ENCODE measurements at places on chromosomes 13 and 19.

DNA sequence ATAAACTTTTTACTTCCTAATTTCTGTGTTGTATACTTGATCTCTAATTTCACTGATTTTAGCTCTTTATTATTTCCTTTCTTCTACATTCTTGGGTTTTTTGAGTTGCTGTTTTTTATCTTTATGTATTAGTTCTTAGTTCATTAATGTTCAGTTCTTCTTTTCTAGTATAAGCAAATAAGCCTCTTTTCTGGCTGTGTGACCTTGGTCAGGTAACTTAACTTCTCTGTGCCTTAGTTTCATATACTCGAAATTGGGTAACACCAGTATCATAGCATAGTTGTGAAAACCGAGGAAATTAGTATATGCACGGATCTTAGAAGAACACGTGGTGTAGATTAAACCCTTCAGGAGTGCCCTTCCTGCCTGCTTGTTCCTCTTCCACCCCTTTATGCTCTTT is 130.2 kb upstream of the C1QTNF9B start:
- no peak for DNase-seq

DNA sequence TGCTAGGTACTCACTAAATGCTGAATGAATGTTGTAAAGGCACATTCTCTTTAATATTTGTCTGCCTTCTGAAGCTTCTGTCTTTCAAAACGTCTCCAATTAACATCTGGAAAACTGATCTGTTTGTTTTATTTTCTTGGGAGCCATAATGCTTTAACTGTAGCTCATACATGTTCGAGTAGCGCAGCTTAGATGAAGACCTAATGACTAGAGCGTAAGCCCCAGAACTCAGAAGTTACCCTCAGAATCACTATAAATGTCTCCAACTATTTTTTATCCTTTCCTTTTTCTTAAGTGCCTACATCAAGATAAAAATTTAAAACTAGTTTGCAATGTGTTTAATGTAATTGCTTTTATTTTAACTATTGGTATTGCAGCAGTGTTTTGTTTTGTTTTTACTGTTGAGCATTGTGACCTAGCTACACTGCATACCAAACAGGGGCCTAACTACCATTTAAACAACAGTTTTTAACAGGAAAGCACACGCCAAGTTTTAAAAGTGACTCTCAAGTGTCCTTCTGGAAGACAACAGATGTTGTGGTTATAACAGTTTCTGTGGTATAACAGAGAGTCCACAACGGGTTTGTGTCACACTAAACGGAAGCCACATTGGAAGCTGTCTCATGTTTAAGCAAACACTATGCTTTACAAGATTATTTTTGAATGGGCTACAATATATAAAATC is 42.0 kb downstream of the MRPL57 start:
- no peak for DNase-seq

DNA sequence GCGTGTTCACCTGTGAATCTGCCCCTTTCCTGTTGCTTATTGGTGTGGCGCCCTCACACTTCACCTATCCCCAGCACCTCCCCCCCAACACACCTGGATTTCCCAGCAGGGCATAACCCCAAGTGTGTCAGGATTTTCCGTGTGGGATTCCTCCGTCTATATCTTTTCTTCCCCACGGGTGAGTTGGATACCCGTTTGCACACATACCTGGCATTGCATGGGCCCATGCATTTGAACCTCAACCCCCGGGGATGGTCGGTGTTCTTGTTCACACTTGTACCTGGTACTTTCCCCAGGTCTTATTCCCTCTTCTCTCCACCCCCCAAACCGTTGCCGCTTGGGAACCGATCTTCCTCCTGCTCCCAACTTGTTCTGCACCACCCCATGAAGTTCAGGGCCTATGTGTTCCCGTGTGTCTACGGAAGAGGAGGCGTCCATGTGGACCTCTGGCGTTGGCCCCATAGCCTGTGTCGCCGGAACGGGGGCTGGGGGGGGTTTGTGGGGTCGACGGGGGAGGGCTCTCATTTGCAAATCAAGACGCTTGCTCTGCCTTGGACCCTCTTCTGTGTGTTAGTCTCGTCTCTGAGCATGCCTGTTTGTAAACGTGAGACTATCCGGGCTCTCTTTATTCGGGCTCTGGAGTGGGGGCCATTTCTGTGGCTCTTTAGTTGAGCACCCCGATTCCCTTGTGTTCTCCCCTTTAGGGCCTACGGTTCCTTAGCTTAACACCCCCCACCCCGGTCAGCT is 1.7 kb downstream of the PRR12 start:
- no peak for DNase-seq

GRCh38 chr13:91401920-91402319 is 3.5 kb downstream of the GPC5 start:
- no peak for DNase-seq

GRCh38 chr19:49374665-49375434 is 11.2 kb downstream of the DKKL1 start:
- DNase-seq: no peak

DNA sequence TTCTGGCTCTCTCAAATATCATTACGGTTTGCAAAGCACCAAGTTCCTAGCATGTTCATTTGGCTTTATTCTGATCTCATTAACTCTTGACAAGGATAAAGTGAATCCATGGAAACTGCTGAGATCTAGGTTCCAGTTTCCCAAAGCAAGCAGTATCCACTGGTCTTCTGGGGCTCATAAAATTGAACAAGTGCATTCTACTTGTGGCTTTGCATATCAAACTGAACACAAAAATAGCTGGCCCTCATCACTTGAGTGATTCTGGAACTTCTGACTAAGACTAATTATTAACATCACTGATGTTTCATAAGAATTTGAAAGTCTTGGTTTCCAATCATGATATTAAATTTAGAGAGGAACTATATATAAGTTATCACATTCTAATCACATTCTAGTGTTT is 6.3 kb upstream of the KCTD12 start:
- DNase-seq: no peak

DNA sequence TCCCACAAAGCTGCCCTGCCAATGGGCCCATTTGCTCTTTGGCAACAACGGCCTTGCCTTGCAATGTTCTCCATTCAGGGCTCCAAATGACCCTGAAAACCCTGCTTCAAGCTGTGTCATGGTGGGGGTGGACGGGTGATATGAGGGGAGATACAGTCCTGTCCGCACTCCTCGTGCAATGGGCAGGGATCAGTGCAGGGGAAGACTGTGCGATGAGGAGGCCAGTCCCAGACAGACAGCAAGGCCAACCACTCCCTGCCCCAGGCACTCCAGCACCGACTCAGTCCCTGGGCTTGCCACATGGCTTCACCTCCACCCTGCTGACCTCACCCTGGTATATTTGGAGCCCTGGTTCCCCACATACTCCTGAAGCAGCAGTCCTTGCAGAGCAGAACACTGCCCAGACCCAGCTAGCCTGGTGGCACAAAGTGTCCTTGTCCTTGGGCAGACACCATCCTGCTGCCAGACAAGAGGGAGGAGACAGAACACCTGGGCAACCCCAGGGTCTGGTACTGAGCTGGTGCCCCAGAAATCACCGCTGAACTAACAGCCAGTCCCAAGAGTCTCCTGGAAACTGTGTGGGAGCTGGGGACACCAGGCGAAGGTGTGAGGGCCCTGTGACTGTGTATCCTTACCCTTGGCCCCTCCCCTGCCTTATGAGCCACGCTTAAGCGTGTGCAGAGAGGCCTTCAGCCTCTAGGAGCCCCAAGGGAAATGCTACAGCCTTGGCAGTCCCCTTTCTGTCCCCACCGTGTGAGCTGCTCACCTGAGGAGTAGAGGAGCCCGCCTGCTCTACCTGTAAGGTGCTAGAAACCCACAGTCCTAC is 9.1 kb upstream of the SLC35E1 start:
- DNase-seq: no peak

DNA sequence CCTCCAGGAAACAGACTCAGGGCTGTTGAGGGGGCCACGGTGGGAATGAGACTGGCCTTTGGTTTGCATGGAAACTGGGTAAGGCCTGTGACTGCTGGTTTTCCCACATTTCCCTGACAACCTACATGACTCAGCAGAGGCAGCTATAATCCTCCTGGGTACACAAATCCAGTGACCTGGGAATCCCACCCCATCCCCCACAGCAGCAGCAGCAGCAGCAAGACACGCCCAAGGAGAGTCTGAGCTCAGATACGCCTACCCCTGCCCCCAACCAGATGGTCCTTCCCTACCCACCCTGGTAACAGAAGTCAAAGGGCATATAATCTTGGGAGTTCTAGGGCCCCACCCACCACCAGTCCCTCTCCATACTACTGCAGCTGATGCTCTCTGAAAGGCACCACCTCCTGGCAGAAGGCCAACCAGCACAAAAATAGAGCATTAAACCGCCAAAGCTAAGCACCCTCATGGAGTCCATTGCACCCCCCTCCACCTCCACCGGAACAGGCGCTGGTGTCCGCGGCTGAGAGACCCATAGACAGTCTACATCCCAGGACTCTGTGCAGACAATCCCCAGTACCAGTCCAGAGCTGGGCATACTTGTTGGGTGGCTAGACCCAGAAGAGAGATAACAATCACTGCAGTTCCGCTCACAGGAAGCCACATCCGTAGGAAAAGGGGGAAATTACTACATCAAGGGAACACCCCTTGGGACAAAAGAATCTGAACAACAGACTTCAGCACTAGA is 237.2 kb upstream of the SPRY2 start:
- no peak for DNase-seq

DNA sequence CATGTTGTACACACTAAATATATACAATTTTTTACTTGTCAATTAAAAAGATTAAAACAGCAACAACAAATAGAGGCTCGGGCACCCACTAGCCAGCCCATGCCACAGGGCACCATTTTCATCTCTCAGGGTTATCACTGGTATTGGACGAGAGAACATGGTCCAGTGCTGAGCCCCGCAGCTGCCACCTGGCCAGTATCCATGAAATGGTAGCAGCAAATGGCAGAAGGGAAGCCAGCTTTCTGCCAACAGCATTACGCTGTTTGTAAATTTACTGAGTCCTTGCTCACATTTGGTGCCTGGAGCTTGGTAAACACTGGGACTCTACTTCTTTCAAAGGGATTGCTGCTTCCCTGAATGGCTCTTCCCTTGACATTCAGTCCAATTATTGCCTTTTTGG is 87.9 kb upstream of the WASF3 start:
- DNase-seq: no peak

- no peak for DNase-seq
These were observed 544.6 kb downstream of the SLITRK6 start for GRCh38 chr13:85254641-85255040.

DNA sequence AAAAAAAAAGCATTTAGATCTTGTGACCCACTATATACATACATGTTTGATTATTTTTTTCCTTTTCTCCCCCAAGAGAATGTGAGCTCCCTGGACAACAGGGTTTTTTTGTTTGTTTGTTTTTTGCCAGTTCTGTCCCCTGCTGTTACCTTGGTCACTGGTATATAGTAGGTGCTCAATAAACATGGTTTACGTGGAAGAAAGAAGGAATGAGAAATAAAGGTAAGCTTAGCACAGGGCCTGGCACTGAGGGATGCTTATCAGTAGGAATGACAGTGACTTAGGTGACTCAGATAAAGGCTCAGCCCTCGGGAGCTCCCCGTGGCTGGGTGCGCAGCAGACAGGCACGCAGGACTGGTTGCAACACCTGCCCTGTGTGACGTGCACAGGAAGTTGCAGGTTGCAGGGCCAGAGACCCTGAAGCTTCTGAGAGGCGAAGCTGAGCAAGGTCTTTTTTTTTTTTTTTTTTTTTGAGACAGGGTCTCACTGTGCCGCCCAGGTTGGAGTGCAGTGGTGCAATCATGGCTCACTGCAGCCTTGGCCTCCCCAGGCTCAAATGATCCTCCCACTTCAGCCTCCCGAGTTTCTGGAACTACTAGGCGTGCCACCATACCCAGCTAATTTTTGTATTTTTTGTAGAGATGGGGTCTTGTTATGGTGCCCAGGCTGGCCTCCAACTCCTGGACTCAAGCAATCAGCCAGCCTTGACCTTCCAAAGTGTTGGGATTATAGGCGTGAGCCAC is 10.3 kb upstream of the PAK4 start:
- no peak for DNase-seq

- DNase-seq: no peak
These were observed 41.8 kb downstream of the TPT1 start for GRCh38 chr13:45299194-45299593.

- DNase-seq: peak; percentile 26
These were observed 301.7 kb downstream of the NDFIP2 start for GRCh38 chr13:79782541-79783205.

DNA sequence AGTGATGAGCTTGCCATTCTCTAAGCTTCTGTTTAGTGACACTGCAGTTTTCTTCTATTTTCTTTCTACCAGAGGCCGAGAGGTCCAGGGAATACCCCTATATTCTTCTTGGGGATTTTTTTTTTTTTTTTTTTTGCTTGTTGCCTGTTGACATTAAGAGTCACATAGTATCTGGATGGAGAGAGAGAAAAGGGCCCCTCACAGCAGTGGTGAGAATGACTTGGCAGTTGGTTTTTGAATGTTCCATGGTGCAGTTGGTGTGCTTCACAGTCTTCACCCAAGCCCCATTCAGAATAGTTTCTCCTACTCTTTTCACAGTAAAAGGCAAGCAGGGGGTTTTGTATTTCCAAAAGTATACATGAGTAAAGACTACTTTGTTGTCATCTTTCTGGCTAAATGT is 577.9 kb downstream of the LMO7 start:
- DNase-seq: no peak

- DNase-seq: no peak
These were observed 446.3 kb downstream of the OLFM4 start for GRCh38 chr13:53474878-53475277.

- DNase-seq: no peak
These were observed 190.9 kb downstream of the KLF12 start for GRCh38 chr13:73943137-73943964.

GRCh38 chr13:71880753-71881541 is 13.9 kb upstream of the DACH1 start:
- DNase-seq: no peak
